ENCODE measurements at places on chromosomes 7 and 10.

- DNase-seq = no peak
Observed at GRCh38 chr7:127347567-127348246, 44.8 kb downstream of the ZNF800 start.

GRCh38 chr7:72035266-72035665, 376.9 kb downstream of the CALN1 start:
- DNase-seq = no peak

DNA sequence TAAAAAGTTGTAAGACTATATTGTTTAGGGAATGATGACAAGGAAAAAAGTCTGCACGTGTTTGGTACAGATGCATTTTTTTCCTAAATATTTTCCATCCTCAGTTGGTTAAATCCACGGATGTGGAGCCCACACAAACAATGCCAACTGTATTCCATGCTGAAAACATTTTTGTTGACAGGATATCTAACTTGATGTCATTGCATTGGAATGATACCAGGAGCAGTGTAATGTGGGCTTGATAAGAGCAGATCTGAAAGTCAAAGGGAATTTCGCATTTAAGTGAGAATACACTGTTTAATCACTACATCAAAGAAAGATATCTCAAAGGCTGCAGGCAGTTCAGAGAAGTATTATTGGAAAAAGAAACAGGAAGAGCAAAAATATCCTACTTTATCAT, 49.5 kb upstream of the TMEM140 start:
- DNase-seq = no peak

- DNase-seq = no peak
Observed at GRCh38 chr7:12703881-12704280, 16.4 kb downstream of the ARL4A start.

DNA sequence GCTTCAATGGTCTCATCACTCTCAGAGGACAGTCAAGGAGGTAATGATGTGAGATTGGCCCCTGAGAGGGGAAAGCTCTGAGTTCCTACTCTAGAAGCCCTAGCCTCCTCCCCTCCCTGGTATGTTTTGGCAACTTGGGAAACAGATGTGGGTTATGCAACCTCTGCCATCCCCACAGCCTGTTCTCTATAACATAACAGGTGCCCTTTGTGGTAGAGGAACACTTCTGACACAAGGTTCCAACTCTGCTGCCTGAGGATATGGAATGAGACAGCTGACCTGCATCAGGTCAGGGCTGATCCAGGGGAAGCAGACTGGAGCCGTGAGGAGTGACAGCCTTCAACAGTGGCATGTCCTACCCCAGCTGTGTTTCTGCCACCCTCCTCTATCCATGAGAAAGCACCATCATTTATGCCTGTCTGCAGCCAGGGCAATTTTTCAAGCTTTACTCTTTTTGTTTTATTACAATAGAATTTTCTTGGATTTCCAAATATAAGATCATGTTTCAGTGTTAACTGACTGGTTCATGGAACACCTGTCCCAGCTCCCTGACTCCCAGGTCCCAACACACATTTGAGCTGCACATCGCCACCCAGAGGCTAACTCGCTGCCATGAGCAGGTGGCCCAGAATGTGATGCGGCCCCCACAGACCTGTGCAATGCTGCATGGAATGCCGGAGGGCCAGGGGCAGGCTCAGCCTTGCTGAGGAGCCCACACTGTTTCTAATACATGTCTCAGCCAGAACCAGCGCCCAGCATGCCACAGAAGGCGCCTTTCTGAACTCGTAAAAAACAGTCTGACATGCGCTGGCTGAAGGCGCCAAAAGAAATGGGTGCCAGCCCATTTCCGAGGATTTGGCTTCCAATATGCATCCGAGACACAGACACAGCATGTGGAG, 124.8 kb upstream of the CHST15 start:
- no peak for DNase-seq

GRCh38 chr7:67550801-67551436, 554.3 kb downstream of the TYW1 start:
- no peak for DNase-seq

DNA sequence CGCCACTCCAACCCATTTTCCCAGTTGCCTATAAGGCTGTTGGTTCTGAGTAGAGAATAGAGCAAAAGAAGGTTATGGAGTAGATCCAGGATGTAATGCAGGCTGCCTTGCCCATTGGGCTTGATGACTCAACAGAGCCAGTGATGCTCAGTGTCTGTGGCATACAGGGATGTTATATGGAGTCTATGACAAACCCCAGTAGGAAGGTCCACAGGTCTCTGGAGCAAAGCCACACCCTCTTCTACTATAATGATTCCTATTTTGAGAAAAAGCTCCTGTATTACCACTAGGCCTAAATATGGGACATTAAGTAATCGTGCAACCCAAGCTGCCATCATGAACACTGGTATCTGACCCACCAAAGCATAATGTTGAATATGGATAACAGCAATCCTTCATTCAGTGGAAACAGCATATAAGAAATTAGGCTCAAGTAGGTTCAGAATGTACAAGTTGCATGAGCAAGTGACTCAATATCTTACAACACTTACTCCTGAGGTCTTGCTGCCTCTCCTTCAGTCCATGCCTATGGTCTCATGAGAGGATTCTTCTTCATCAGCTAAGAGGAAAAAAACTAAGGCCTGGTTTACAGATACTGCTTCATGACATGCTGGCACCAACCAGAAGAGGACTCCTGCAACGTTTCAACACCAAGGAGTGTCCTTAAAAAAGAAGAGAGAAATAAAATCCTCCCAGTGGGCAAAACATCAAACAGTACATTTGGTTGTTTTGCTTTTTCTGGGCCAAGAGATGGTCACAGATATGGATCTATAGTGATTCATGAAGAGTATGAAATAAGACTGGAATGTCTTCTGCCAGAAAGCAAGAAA, 14.8 kb upstream of the FHIP2A start:
- no peak for DNase-seq

DNA sequence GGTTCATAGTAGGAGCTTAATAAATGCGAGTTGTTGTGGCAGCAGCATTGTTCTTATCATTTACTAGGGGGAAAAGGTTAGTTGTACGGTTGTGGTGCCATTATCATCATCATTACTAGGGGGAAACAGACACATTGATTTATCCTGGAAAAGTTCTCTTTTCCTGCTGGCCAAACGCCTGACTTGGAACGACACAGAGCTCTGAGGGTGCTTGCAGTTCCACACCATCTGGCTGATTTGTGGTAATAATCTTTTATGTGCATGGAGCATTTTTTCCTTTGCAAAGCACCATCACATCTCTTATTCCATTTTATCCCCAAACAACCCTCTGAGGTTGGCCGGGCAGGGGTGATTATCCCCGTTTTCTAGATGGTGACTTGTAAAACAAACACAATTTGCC, 219.4 kb downstream of the BUB3 start:
- DNase-seq = no peak

DNA sequence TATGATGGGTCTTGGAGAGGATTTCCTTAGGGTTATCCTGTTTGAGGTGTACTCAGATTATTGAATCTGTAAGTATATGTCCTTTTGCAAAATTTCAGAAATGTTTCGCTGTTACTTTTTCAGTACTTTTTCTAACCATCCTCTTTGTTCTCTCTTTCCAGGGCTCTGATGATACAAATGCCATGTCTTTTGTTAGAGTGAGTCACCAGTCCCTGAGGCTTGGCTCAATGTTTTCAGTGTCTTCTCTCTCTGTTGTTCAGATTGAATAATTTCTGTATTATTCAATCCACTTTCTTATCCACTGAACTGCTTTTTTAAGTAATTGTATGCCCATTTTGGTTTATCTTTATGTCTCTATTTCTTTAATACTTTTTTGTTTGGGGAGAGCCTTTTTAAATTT, 449.4 kb downstream of the TNS3 start:
- DNase-seq = no peak

DNA sequence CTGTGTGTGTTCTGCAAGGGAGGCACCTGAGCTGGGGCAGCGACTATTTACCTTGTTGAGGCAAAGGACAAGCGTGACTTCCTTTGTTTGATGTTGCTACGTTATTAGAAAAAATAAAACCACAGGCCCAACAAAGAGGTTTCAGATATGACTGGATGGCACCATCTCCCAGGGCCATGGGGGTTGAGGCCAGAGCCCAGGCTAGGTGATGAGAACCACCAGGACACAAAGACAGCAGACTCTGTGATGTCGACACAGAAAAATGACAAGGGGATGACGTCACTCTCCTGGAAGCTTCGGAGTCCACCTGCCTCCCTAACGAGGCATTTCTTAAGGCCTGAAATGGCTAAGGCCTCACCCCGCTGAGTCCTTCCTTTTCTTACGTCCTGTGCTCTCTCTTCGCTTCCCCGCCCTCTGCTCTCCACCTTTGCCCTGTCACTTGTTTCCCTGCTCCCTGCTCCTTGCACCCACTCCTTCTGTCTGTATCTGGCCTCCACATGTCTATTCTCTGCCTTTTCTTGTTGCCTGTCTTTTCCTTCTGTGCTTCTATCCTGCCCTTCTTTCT, 83.0 kb upstream of the ADRB1 start:
- DNase-seq = no peak

DNA sequence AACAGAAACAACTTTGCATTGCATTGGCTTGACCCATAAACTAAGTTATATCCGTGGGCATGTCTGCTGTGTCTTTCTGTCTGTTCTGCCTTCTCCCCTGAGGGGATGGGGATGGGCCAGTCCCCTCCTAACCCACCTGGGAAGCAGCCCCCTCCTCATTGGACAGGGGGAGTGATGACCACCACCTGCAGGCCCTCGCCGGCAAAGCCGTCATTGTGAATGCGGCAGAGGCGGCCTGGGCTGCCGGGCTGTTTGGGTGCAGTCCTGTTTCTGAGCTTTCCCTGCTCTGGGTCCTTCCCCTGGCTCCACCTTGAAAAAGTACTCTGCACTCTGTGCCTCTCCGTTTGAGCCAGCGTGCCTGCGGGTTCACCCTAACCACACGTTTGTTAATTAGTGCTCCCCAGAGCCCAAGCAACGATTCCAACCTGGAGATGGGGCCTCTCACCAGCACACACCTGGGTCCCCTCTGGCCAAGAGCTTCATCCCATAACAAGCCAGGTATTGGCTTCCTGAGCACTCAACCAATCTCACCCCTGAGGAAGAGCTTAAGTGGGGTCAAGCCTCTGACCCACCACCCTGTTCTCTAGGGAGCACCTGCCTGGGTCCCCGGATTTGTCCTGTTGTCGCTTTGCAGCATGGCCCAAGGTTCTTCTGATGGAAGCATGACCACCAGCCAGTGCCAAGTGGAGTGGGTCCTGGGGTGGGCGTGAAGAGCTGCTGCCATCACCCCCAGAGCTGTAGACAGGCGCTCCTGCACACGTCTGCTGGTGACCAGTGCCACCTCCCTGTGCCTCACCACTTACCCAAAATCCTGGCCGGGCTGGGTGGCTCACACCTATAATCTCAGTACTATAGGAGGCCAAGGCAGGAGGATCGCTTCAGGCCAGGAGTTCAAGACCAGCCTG, 39.4 kb upstream of the ZMIZ2 start:
- DNase-seq = no peak

DNA sequence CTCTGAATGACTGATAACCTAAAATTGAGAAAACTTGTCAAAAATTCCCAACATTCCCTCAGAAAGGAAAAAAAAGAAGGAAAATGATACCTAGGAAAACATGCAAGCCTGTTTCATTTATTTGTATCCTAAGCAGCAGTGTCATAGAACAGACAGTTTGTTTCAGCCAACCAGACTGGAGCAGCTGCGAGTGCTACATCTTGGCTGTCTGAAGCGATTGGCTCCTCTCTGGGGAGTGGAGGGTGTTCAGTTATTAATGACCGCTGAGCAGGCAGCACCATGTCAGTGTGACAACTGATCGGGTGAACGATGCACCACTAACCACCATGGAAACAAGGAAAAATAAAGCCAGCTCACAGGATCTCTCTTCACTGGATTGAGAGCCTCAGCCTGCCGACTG, at the start of gene LRRN3:
Gene LRRN3, plus strand, starts transcription at position 282 of the 400 bp plus-strand sequence. CDS start 31,646 bp downstream, outside the sequence.
- no peak for DNase-seq

- no peak for DNase-seq
Observed at GRCh38 chr7:128830231-128831177, at the start of gene FLNC. FLNC (plus strand) TSS chr7:128830406; CDS start chr7:128830638, 232 bp downstream.

DNA sequence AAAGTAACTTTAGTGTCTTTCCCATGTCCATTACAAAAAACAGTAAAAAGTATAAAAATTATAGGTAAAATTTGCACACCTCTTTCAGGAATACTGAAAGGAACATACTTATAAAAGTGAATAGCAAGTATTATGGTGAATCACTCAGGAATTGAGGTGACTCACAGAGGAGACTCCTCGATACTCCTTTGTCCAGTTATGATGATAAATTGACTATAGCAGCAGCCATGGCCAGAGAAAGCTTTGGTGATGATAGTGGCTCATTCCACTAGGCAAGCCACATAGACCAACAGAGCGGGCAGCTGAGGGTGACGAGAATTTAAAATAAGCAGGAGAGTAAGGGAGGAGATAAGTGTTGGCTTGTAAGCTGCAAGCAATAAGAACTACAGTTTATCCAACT, 1231.1 kb upstream of the CELF2 start:
- no peak for DNase-seq

DNA sequence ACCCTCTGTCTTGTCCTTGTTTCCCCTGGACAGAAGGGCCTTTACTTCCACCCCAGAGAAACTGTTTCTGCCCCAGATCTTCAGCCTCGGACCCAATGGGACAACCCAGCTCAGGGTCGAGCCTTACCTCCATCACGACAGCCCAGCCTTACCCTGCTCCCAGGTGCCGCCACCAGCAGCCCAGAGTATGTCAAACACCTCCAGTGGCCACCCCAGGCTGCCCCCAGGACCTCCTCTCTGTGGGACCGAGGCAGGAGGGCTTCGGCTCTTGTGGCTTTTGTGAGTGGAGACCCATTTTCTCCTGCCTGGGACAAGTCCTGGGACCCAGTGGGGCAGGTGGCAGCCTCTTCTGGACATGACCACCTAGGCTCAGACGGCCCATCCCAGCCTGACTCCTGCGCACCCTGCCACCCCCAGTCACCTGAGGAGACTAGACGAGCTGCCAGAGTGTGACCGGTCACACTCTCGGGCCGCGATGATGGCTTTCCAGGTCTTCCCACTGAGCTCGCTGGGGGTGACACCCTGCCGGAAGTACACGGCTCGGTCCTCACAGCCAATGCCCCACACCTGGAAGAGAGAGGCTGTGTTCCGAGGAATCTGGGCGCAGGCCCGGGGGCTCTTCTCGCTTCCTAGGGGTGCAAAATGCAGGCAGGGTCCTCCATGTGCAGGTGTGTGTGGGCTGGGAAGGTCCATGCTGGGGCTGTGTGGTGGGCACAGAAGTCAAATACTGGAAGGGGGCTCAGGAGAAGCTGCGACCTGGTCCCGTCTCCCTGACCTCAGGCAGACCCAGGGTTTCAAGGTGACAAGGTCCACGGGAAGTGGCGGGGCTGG, 15.5 kb downstream of the TECPR1 start:
- DNase-seq = no peak

DNA sequence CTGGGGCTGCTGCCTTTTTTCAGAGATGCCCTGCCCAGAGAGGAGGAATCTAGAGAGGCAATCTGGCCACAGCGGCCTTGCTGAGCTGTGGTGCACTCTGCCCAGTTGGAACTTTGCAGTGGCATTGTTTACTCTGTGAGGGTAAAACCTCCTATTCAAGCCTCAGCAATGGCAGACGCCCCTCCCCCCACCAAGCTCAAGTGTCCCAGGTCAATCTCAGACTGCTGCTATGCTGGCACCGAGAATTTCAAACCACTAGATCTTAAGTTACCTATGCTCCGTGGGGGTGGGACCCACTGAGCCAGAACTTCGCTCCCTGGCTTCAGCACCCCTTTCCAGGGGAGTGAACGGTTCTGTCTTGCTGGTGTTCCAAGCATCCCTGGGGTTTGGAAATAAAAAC, 77.2 kb downstream of the EXOC4 start:
- no peak for DNase-seq

GRCh38 chr10:27784272-27784671, 38.7 kb upstream of the MKX start:
- no peak for DNase-seq

GRCh38 chr7:101624246-101625001, 4.7 kb downstream of the MYL10 start:
- DNase-seq = no peak

GRCh38 chr10:31612082-31612481, 293.1 kb downstream of the ZEB1 start:
- no peak for DNase-seq

Measured in AG04449 (cell line).